Central memory CD8-positive, alpha-beta T cell (primary cell): ENCODE measurements at places on chromosomes 7 and 10.
A peak's percentile ranks its signal among the peaks of the same experiment; 100 is the strongest.

- no peak overlapping the region for H3K4me3 ChIP-seq
- peaks cover 10% of the 10 kb centered on the region for H3K4me1 ChIP-seq
- H3K27ac ChIP-seq: no peak overlapping the region
- no peak for DNase-seq
- H3K36me3 ChIP-seq: peaks cover 5% of the 10 kb centered on the region
Observed at GRCh38 chr7:130144312-130145171, 60.7 kb downstream of the TMEM209 start.

DNA sequence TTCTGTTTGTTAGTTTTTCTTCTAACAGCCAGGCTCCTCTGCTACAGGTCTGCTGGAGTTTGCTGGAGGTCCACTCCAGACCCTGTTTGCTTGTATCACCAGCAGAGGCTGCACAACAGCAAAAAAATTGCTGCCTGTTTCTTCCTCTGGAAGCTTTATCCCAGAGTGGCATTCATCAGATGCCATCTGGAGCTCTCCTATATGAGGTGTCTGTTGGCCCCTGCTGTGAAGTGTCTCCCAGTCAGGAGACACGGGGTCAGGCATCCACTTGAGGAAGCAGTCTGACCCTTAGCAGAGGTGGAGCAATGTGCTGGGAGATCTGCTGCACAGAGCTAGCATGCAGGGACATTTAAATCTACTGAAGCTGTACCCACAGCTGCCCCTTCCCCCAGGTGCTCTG, 26.7 kb upstream of the CROT start:
- peak overlapping the region; percentile 76 for H3K4me3 ChIP-seq
- no peaks in the 10 kb centered on the region for H3K4me1 ChIP-seq
- no peaks in the 10 kb centered on the region for H3K27me3 ChIP-seq
- H3K27ac ChIP-seq: peak overlapping the region; percentile 77

DNA sequence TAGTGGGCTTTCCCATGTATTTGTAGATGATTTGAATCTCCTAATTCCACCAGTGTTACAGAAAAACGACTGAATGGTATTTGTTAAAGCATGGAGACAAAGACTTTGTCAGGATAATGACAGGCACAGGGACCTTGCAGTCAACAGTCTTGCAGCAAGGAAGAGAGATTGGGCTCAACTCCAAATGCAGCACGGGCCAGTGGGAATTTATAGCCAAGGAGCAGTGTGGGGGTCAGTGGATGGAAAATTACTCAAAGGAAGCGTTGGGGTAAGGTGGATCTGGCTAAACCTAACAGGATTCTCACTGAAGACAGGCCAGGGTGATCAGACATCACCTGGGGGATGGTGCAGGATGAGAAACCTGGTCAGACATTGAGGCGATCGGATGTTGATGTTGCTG, 24.3 kb downstream of the CPVL start:
- H3K4me1 ChIP-seq: no peaks in the 10 kb centered on the region
- peaks cover 18% of the 10 kb centered on the region for H3K27me3 ChIP-seq
- H3K36me3 ChIP-seq: no peaks in the 10 kb centered on the region

DNA sequence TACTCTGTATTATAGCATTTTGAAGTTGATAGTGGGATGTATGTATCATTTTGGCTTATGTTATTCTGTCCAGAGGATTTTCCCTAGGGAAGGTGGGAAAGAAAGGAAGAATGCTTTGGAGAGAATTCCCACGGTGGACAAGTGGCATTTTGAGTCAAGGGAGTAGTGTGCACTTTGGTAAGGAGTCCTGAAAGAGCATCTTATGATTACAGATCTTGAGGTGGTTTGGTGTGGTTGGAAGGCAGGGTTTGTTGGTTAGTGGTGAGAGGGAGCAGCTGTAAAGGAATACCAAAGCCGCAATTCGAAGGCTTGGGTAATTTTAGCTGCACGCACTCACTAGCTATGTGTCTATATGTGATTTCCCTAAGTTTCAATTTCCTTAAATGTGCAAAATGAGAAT, 16.1 kb downstream of the CCSER2 start:
- no peaks in the 10 kb centered on the region for H3K27me3 ChIP-seq
- no peak for DNase-seq
- peaks cover 61% of the 10 kb centered on the region for H3K4me1 ChIP-seq
- H3K27ac ChIP-seq: peak overlapping the region; percentile 92
- peaks cover 17% of the 10 kb centered on the region for H3K36me3 ChIP-seq

DNA sequence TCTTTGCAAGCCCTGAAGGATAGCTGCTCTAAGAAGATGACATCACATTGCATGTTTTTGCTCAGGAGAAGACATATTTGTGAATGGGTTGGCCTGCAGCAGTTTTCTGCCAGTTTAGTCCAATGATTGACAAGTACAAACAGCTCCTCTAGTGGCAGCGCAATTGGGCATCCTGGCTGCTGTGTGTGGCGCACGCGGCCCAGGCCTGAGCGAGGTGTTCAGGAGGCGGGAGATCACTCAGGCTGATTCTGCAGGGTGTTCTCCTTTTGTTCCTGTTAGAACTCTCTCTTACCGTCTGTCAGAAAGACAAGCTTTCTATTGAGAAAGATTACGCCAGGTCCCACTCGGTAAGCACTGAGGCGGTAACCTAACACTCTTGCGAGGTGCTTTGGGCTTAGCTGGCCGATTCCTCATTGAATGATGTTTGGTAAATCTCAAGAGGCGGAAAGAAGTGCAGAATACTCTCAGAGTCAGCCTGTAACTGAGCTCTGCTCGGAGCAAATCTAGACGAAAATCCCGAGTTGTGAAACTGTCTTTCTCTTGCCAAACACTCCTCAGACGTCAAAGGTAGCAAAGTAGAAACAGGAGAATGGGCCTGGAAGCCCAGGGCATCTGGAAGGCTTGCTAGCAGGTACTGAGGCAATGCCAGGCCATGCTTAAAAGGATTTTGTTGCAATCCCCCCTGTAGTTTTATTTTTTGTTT, 219.2 kb upstream of the BMPER start:
- H3K4me1 ChIP-seq: no peaks in the 10 kb centered on the region
- no peaks in the 10 kb centered on the region for H3K27me3 ChIP-seq
- no peak for DNase-seq

DNA sequence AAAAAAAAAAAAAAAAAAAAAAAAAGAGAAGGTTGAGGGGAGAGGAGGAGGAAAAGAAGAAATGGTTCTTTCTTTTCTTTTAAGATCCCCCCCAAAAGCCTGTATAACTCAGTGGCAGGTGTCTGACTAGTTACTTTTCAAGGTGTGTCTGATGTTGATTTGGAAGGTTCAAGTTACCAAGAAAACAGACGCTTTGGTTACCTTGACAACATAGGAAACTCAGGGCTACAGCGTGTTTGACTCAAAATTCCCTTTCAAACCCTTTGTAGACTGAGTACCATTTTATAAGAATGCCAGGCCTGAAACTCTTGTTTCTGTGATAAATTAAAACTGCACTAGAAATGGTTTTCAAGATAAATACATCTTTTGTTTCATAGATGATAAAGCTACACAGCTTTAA, 286.8 kb downstream of the SKIDA1 start:
- DNase-seq: no peak
- H3K4me3 ChIP-seq: no peak overlapping the region
- no peak overlapping the region for H3K27ac ChIP-seq
- no peaks in the 10 kb centered on the region for H3K4me1 ChIP-seq

DNA sequence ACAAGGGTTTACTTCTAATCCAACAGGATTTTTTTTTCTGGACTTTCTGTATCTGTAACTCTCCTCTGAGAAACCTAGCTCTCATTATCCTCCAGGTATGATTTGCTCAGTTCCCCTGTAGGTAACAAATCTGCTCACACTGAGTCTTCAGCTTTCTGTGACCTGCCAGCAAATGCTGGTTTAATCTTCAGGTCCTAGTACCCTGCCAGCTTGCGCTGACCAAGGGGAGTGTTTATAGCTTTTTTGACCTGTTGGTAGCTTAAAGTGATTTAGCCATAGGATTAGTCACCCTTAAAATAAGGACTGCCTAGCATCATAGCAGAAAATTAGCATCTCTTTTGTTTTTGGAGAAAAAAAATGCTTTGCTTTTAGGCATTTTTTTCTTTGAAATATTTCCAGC, 22.4 kb downstream of the SND1 start:
- no peaks in the 10 kb centered on the region for H3K27me3 ChIP-seq
- peaks cover 40% of the 10 kb centered on the region for H3K4me1 ChIP-seq

DNA sequence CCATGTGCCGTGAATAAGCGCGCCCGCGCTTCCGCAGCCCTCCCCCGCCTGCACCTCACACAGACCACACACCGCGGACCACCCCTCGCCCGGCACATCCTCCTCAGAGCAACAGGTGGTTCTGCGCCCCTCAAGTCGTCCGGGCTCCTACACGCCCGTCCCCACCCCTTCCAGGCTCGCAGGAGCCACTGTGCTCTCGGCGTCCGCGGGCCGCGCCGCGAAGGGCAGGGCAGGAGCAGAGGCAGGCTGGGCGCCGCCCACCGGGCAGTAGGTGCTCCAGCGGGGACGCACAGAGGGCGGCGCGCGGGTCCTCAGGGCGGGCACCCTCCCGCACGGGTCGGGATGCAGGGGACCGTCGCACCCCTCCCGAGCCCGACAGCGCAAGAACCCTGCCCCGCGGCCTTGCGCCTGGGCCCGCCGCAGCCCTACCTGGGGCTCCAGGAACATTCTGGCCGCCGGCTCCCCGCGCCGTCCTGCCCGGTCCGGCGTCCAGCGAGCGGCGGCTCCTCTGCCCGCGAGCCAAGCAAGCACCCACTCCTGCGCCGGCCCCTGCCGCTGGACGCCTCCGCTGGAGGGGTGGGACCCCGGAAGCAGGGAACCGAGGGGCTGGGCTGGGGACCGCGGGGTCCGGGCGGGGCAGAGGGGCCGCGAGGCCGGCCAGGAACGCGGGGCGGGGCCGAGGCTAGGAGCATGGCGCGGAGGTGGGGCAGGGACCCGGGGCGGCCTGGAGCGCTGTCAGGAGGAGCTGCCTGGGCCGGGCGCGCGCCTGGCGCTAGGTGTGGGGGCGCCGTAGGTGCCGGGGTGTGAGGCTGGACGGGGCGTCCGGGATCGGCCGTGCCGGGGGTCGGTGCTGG, 37.4 kb downstream of the RASGEF1A start:
- peak overlapping the region; percentile 78 for H3K27ac ChIP-seq
- peak; percentile 55 for DNase-seq
- H3K4me3 ChIP-seq: peak overlapping the region; percentile 87
- H3K4me1 ChIP-seq: peaks cover 71% of the 10 kb centered on the region

GRCh38 chr7:77765481-77765880, 32.8 kb downstream of the TMEM60 start:
- H3K4me1 ChIP-seq: peaks cover 27% of the 10 kb centered on the region

DNA sequence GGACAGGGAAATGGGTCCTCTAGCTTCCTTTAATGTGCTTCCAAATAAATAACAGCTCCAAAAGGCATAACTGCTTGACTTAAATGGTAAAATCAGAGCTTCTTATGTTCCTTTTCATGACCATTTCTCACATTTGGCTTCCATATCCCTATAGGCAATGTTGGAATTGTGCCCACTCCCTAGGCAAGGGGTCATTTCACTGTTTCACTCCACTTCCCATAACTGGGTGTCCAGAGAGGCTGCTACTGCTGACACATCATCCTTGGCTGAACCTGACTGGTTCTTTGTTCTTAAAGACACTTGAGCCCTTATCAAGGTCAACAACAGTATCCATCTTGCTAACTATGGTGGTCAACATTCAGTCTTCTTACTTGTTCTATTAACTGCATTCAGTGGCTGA, 37.1 kb downstream of the PRTFDC1 start:
- H3K27me3 ChIP-seq: no peaks in the 10 kb centered on the region
- DNase-seq: no peak
- no peak overlapping the region for H3K27ac ChIP-seq
- no peaks in the 10 kb centered on the region for H3K36me3 ChIP-seq
- H3K4me1 ChIP-seq: peaks cover 25% of the 10 kb centered on the region

DNA sequence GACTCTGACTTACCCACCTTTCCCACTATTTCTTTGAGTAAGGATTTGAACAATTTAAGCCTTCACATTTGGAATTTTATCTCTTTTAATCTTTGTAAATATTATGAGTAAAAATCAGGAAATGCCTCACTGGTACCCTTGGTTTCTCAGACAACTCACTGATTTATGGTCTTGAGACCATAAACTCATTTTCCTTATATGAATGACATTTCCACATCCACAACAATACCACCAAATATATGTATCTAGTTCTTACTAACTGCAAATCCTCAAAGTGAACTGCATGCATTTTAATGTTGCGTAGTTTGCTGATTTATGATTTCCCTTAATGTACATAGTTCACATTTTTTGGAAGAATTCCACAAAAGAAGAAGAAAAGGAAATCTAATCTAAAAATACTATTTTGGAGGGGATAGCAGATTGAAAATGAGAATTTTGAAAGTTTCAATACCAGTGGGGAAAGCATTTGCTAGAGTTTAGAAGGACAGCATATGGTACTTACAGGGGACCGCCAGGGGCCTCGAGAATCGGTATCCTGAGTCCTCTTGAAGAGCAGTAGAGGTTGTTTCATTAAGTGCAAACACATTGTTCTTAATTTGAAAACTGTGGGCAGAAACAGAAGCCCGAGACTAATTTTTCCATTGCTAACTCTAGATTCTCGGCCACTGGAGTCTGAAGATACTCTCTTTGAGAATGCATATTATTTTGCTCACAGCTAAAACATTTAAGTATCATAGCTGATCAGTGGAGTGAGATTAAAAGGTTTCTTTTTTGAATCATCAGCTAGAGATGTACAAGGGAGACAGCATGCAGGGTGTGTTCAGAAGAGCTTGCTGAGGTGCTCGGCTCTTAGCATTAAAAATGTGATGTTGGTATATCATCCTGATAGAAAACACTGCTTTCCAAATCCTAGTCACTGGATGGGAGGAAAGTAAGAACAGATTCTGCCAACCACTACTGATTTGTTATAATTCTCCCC, 964.0 kb downstream of the GATA3 start:
- H3K27me3 ChIP-seq: peaks cover 36% of the 10 kb centered on the region
- no peak for DNase-seq
- H3K36me3 ChIP-seq: no peaks in the 10 kb centered on the region
- H3K4me1 ChIP-seq: no peaks in the 10 kb centered on the region

DNA sequence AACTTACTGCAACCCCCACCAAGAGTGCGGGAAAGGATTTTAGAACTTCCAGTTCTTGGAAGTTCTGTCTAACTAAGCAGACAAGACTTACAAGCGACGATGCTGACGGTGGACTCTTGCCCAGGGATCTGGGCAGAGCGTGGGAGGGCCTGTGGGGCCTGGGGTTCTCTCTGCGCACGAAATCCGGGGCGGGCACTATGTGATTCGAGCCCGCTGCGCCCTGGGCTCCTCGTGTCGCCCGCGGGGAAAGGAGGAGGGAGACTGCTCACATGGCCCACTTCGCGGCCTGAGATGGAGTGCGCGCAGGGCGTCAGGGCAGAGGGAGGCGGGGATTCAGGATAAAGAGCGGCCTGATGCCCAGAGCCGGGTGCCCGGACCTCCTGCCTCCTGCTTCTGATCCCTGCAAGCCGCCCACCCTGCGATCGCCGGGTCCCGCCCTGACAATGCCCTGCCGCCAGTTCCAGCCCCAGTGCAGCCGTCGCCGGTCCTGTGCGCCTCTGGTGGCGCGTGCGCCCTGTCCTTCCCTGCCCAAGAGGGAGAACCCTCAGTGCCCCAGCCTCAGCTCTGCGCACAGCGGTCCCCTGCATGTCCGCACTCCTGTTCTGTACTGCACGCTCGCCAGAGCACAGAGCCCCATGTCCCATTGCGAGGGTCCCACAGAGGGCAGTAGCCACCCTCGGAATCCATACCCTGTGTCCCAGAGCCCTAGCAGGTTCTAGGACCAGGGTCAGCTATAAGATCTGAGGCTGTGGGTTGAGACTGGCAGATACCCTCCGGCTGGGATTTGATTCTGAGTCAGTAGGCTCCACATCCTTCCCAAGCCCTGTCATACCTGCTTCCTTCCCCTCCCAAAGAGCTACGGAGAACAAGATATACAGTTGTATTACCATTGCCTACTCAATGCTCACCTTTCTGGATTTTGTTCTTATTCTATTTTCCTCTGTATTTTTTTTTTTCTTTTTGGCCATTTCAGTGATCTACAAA, 99.4 kb upstream of the TMEM106B start:
- no peak for DNase-seq
- H3K4me3 ChIP-seq: peak overlapping the region; percentile 48
- no peak overlapping the region for H3K27ac ChIP-seq
- H3K36me3 ChIP-seq: peaks cover 3% of the 10 kb centered on the region
- H3K27me3 ChIP-seq: peaks cover 67% of the 10 kb centered on the region
